ENCODE measurements at places on chromosomes 7 and 10.

- no peak for DNase-seq
Observed at GRCh38 chr7:11969643-11970042, 137.6 kb upstream of the THSD7A start.

DNA sequence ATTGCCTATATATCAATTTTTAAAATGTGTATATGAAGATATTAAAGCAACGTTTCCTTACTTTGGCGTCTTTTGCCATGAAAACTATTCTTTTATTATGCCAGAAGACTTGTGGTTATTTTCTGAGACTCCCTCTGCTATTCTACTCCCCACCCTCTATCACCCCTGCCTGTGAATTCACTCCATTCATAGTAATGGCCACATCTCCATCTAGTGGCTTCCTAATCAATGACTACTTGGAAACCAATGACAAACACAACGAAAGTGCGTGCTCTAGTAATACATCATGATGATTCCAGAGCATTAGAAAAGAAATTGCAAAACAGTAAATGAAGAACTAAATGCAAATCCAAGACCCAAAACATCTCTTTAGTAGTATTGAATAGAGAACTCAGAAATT is 186.7 kb upstream of the HGF start:
- peak; percentile 19 for DNase-seq

DNA sequence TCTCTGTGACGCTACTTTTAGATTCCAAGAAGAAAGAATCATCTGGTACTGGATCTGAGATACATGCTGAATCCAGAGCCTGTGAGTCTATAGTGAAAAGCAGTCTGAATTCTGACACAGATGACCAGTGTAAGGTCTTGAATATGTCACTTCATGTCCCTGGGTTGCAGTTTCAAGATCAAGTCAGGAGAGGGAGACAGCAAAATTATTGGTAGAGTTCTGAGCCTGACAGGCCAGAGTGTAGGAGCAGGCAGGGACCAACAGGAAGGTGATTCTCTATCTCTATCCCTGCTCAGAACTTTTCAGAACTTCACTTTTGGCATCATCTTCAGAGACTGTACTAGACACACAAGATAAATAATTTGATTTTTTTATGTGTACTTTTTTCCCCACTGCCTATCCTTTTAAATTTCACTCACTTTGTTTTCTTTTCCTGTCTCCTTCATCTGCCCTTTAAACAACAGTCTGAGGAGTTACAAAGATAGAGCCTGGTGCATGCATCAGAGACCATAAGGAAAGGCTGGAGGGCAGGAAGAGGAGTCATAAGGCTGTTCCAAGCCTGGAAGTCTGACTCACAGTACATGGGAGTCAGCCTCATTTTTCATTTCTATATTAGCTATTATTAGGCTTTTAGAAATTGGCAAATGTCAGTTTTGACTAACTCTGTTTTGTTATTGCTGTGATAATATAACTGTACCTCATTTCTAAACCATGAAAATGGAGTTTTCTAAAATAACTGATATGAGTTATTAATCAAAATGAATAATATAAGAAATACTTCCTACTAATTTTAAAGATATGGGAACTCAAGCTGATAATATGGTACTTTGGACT is 120.2 kb upstream of the TMEM229A start:
- DNase-seq = peak; percentile 43

DNA sequence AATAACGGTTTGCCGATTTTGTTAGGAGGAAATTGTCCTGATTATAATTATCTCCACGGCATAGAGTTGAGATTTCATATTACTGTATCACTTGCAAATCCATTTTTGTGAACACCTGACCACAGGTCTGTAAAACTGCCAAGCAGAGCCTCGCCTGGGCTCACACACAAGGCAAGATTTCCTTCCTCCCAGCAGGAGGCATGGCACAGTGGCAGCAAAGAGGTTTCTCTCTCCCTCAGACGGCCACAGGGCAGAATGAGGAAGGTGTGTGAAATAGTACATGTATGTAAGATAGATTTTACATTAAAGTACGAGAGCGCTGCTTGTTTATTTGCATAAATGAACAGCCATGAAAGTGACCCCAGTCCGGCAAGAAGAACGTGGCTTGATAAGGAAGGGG is 130.1 kb downstream of the CELF2 start:
- no peak for DNase-seq

- peak; percentile 82 for DNase-seq
Observed at GRCh38 chr7:136136906-136137454, 159.8 kb upstream of the MTPN start.

GRCh38 chr10:94123258-94123995 is 129.7 kb downstream of the PLCE1 start:
- no peak for DNase-seq

DNA sequence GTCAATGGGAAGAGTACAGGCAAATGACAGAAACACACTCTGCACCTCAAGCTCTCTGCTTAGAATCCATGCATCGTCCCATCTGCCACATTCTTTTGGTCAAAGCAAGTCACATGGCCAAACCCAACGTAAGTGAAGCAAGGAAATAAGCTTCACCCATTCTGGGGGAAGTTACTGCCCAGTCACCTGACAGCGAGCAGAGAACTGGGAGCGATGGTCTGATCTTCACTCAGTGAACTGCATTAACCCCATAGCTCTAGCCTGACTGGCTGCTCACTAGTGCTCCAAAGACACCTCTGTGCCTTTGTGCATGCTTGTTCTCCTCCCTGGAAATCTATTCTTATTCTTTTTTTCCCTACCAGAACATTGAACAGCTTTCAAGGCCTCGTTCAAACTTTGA is 89.9 kb downstream of the APBB1IP start:
- no peak for DNase-seq

DNA sequence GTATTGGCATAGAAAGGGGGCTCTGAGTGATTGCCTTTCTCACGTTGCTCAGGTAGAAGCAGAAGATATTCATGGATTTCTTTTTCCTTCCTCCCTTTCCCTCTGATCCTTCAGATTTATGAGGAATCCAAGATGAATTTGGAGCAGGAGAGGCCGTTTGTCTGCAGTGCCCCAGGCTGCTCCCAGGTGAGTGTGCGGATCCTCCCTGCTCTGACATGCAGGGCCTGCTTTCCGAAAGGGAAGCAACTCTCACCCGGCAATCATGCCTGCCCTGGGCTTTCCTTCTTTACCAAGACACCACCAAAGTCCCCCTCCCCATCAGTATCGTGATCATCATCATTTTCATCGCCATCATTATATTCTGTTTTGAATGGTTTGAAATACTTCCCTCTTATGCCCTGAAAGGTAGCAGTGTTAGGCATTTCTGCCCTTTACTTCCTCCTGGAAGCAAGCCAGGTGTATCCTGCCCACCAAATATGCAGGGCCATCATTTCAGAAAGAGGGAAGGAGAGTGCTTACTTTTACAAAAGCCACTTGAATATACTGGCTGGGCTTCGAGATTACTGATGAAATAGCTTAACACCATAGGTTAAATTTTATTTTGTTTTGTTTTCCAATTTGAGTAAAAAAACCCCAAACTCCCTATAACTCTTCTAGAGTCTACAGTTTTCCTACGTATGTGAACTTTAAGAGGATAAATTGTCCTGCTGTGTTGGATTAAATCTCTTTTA is 75.9 kb downstream of the CREB5 start:
- no peak for DNase-seq

GRCh38 chr7:140624392-140625191 is 16.0 kb downstream of the DENND2A start:
- DNase-seq = no peak

DNA sequence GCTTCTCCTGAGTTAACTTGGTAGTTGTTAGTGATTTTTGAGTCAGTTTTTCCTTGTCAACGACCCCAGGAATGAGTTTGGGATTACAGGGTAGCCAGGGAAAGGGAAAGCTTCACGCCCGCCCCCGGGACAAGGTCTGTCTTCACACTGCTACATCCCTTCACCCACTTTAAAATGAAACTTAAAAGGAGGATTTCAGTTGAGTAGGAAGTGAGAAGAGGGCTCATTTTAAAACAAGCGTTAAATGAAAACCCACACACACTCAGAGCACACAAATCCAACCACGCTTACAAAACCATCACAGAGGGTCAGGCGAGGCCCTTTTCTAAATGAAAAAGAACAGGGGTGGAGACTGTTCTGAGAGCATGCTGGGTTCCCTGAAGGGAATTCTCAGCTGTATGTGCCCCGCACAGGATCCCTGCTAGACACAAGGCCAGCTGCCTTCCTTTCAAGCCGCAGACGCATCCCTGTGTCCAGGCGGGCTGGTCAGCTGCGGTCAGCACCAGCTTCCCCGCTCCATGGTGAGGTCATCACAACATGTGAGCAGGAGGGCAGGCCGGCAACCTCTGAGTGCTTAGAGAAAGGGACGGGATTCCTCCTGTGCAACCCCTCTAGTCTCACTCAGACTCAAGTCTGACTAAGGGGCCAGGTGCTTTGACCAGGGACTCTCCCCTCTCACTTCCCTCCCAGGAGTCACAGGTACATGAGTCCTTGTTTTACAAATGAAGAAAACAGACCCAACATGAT is 111.8 kb downstream of the EGFR start:
- DNase-seq = no peak

DNA sequence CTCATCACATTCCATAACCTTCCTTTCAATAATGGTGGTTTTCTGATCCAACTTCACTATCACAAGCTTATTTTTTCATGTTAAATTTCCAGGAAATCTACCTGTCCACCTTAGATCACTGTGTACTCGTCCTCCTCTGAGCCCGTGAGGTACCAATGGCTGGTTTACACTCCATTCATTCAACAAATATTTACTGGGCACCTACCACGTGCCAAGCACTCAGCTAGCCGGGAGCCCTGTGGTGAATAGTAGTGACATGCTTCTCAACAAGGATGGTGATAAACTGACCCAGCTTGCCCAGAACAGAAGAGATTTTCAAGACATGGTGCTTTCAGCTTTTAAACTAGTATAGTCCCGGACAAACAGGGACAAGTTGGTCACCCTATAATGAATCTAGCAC is 98.2 kb downstream of the FAM204A start:
- no peak for DNase-seq

All from WERI-Rb-1 (cell line).